ENCODE measurements at places on chromosomes 2 and 18.

DNA sequence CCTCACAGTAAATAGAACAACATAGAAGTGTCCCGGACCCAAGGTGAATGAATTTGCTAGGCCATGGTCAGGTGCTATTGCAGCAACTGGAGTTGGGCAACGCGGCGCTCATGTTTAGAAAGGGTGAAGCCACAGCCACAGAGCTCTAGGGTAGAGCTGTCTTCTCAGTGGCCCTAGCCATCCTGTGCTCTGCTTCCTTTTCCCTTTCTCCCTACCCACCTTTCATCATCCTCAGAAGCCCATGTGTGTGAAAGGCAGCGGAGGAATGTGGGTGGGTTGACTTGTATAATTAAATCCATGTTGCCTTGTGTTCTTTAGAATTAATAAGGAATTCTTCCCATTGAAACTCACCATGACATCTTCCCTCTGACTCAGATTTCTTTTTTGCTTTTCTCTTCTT lies 336.7 kb downstream of the OSR1 start:
- peak; percentile 12 for DNase-seq

- DNase-seq, result no peak
Observed at GRCh38 chr2:73850009-73850408, 21.2 kb downstream of the STAMBP start.

GRCh38 chr18:65620076-65620696 lies 130.6 kb upstream of the CDH7 start:
- DNase-seq, result no peak

DNA sequence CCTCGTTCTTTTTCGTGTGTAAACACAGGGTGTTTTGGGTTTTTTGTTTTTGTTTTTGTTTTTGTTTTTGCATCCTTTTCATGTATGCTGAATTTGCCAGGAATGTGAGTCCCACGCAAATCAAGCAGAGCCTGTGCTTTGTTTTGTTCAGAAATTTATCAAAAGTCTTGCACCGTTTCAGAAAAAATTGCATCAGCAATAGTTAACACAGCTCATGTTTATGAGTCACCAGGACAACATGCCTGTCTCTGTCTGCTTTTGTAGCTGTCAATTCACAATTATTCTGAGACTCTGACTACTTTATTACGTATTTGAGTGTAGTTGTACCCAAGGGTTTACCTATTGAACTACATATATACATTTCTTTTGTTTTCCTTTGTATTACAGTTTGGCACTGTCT lies 38.3 kb downstream of the MRPL44 start:
- DNase-seq, result peak; percentile 80

DNA sequence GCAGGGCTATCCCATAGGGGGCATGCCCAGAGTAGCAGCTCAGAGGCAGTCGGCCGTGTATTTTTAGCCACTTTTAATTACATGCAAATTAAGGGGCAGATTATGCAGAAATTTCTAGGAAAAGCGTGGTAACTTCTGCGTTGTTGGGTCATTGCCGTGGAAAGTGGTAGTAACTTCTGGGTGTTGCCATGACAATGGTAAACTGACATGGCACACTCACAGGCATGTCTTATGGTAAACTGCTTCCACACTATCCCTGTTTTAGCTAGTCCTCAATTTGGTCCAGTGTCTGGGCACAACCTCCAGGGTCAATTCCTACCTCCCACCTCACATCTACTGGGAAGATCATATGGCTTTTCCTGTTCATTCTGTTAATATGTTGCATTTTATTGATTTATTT lies 428.9 kb upstream of the FANCL start:
- no peak for DNase-seq
